Adrenal gland (tissue), 19 donors: ENCODE measurements at places on chromosomes 1 and 21.

- DNase-seq = no peak
Observed at GRCh38 chr1:211174375-211174774, 40.4 kb upstream of the KCNH1 start.

DNA sequence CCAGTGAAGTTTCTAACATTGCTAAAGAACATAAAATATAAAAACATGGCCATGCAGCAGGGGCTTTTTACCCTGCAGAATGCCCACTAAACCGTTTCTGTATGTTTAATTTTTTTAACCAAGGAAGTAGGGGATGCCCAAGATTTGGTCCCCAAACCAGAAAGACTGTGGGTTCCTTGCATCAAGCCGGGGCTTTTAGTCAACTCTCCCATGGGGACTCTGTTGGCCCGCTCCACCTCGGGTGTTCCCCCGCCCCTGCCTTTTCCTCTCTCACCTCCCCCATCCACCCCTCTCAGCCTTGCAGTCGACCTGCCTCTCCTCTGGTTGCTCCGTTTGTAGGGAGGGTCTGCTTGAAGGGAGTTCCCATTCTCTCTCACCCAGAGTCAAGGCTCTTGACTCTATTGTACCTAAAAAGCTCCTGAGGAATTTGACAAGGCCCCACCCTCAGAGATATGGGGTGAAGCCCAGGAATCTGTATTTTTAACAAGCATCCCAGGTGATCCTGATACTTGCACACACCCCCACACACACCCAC is 117.5 kb downstream of the TOMM20 start:
- DNase-seq = peak; percentile 1

GRCh38 chr21:29870814-29871213 is 69.0 kb downstream of the GRIK1 start:
- DNase-seq = no peak

DNA sequence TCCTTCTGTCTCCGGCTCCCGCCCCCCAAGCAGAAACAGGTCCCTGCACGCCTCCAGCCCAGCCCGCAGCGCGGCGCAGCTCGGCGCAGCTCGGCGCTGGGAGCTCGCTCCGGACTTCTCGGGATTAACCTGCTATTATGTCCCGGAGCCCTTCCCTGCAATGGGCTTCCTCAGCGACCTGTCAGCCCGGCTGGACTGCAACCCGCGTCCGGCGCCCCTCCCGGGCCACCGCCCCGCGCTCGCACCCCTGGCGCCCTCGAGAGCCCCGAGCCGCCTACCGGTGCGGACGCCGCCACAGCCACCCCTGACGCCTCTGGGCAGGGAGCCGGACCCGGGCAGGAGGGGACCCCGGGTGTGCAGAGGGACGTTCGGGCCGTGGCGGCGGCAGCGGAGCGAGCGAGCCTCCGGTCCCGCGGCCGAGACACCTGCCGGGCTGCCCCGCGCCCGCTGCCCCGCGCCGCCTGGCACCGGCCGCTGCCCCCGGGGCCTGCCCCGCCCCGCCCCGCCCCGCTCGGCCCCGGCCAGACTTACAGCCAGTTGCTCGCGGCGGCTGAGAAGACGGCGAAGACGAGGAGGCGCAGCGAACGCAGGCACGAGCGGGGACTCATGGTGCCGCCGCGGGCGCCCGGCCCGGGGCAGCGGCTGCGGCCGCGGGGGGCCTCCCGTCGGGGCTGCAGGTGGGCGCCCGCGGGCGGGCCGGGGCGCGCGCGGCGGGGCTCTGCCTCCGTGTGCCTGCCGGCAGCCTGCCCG is 407 bp downstream of the WNT4 start:
- DNase-seq = no peak

GRCh38 chr1:15757016-15757543 is 1.5 kb upstream of the FBLIM1 start:
- DNase-seq = no peak

DNA sequence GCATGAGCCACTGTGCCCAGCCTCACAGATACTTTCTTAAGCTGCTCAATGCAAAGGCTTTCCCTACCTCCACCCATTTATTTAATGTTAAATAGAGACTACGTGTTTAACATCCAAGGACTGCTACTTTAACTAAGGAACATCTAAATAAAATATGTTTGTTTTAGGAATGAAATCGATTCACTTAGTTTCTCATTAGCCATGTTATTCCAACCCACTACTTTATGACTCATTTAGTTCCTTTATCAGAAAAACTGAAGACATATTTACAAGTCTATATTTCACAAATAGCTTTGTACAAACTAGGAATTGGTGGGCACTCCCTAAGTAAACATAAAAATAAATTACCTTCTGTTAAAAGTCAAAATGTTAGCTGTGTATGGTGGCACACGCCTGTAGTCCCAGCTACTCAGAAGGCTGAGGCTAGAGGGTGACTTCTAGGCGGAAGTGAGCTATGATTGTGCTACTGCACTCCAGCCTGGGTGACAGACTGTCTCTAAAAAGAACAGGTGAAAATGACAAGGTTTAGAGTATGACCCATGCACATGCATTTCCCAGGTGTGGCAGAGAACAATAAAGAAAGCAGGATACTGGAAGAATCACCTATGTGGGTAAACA is 39.9 kb upstream of the AK4 start:
- no peak for DNase-seq

GRCh38 chr1:171038284-171038683 is 52.4 kb upstream of the FMO3 start:
- no peak for DNase-seq

DNA sequence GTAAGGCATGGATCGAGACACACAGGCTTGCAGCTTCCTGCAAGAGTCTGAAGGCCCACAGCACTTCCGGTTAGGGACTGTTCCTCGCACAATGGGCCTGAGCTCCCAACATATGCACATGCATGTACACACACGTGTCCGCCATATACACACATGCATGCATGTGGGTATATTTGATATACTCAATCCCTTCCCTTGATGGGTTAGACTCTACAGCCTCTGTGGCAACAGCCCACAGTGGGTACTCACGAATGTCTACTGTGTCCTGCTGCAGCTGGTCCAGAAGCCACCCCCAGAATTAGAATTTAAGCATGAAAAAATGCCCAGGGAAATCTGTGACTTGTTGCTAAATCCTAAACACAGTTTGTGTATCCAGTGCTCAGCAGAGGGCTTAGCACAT is 9.9 kb downstream of the F3 start:
- DNase-seq = no peak

GRCh38 chr1:1678581-1679380 is 13.8 kb downstream of the SLC35E2B start:
- no peak for DNase-seq

DNA sequence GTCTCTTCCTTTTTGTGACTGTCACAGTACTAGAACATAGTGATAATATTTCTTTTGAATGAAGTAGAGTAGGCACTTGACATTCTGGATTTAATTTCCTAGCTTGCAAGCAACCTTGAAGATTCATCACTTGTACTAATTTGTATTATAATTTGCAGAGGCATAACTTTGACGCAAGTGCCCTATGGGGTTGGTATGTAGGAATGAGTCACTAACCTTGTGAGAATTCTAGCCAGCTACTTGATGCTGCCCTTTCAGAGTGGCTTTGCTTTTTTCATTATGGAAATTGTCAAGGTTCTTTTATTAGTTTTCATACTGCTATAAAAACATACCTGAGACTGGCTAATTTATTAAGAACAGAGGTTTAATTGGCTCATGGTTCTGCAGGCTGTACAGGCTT is 13.7 kb upstream of the DPH5 start:
- peak; percentile 21 for DNase-seq

DNA sequence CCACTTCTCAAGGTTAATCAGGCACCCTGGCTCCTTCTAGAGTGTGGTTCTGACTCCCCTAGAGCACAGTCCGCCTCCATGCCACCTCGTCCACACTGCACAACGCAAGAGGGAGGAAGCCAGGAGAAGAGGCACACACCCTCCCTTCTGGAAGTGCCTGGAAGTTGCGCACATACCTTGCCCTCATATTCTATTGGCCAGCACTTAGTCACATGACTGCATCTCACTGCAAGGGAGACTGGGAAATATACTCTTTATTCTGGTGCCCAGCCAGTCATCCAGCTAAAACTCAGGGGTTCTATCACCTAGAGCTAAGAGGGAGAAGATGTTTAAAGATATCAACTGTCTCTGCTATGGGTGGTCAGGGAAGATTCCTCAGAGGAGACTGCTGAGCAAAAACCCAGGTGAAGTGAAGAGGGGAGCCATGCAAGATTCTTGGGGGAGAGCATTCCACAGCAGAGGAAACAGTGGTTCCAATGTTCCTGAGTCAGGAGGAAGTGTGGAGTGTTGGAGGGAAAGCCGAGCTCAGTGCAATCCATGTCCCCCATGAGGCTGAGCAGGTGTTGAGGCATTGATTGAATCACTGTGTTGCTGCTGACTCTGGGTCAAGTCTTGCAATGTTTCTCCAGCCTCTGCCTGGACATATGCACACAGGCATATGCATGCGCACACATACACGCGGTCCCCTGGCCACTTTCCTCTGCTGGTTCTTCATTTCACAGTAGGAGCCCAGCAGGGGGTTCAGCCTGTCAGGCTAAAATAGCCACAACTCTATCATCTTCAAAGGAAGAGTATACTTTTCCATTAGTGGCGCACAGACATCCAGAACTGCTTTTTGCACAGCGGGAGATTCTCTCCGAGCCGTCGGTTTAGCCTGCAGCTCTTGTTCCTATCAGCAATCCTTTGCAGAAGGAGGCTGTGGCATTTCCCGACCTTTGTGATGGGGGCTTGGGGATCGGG is 22.3 kb upstream of the KLHDC7A start:
- no peak for DNase-seq

DNA sequence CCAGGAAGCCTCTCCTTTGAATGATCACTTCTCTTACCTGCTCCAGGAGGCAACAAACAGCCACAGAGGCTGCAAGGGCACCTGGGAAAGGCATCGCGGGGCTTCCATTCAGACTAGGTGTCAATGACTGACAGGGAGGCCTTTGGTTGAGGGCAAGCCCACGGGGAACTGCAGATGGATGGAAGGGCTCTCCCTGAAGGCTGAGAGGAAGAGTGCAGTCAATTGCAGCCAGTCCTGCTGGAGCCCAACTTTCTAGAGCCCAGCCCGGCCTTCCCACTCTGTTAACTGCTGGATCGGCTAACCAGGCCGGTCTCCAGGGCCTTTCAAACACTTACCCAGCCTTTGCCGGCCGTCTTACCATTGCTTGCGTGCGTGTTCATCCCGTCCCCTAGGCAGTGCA is 89.3 kb downstream of the LACTBL1 start:
- DNase-seq = no peak

DNA sequence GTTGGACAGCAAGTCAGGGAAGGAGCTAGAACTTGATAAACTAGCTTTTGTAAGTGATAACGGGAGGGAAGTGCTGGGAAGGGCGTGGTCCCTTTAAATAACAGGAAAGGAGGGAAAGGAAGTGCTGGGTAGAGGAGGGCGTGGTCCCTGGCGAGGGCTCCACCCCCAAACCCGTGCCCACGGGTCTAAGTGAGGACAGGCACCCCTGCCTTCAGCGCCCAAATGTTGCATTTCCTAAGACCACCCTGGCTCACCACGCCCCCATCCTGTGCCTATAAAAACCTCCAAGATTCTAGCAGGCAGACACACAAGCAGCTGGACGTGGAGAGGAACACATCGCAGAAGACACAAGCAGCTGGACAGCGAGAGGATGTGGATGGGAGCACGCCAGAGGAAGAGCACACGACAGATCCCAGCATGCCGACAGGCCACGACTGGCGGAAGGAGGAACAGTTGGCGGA is 58.5 kb downstream of the PALMD start:
- no peak for DNase-seq

- no peak for DNase-seq
Observed at GRCh38 chr1:166235728-166236127, 68.9 kb upstream of the FAM78B start.

- peak; percentile 58 for DNase-seq
Observed at GRCh38 chr1:16967095-16967575, 13.3 kb downstream of the MFAP2 start.

- peak; percentile 39 for DNase-seq
Observed at GRCh38 chr1:89633800-89634625, 1.1 kb downstream of the LRRC8C start.

DNA sequence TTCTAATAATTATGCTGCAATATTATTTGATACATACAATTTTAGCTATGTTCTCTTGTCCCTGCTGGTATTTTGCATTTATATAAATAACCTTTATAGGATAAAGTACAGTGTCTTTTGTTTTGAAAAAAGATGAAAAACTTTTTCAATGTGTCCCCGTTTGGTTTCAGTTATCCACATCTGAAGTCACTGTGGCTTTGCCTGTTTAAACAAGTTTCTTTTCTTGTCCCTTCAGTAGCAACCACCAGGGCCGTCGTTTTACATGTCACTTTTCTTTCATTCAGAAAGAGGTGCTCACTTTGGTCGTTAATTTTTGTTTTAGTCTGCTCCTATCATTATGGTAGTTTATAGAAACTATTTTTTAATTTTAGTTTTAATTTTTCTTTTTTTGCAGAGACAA is 41.4 kb downstream of the RABGAP1L start:
- no peak for DNase-seq

DNA sequence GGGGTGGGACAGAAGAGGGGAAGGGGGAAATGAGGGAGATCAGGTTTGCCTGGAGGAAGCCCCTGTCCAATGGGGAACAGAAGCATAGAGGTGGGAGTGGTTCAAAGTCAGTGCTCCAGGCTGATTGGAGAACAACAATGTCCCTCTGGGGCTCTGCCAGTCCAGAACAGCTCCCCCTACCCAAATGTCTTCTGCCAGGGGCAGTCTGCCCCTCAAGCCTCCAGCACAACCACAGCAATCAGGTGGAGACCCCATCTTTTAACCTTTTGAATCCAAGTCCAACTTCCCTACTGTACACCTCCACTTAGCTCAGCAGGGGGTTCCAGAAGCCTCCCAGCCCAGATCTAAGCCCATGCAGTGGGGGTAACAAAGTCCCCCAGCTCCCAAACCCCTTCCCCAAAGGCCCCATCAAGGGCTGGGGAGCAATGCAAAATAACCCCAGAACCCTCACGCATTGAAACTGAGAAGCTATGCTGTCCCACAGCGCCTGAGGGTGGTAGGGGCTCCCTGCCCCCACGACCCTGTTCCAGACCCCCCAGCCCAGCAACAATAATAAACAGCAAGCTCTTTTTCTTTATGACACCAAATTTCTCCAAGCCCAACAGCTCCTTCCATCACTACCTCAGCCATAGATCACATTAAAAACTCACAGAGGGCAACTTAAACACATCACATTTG is 3.3 kb downstream of the AHDC1 start:
- DNase-seq = no peak

DNA sequence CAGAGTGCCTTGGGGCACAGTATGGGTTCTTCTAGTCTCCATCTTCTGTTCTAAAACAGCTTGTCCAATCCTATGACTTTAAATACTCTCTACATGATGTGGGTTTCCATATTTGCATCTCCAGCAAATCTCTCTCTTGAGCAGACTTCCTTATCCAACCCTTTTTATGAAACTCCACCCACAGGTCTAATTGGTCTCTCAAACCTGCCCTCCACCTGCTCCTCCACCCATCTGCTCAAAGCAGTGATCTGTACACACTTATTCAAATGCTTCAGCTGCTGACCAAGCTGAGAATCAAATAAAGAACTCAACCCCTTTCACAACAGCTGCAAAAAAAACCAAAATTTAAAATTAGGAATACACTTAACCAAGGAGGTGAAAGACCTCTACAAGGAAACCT is 11.5 kb downstream of the MCOLN2 start:
- DNase-seq = no peak

- DNase-seq = no peak
Observed at GRCh38 chr1:25683731-25684130, 67.1 kb downstream of the MAN1C1 start.
